Stimulated activated CD8-positive, alpha-beta memory T cell treated with anti-CD3 and anti-CD28 coated beads, Interleukin-15, amount 100 ng/mL, for 48 hours (primary cell): ENCODE measurements at places on chromosomes 11 and 22.

DNA sequence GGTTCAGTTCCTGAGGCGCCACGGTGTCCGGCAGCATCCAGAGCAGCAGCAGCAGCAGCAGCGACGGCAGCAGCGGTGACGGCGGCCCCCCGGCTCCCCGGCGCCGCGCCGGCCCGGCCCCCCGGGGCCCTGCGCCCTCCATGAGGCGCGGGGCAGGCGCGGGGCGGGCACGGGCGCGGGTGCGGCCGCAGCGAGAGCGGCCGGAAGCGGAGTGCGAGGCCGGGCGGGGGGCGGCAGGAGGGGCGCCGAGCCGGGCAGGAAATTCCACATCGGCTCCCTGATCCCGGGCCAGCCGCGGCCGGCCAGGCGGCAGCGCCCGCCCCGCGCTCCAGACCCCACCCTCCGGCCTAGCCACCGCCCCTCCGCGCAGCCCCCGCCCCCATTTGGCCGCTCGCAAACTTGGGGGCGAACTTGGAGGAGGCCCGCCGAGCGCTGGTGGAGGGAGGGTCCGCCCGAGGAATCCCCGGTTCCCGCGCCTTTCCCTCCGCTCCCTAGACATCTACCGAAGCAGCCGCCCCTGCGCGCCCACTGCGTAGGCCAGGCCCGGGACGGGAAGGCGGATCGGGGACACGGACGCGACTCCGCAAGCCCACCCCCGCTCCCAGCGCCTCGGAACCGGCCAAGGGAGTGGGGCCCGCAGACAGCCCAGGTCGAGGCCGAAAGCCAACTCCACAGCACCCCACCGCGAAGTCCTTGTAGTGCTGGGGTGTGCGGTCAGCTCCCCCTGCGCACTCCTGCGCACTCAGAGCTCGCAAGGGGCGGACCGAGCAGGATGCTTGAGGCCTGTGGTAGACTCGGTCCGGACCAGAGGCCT, at the start of gene SCARF2:
Gene SCARF2 (minus strand): TSS at position 213 of the 814 bp plus-strand sequence. CDS start 71 bp downstream, at position 142.
- DNase-seq, result no peak

- no peak for DNase-seq
Observed at GRCh38 chr22:44179989-44180705, 578 bp upstream of the PARVG start.

- no peak for DNase-seq
Observed at GRCh38 chr22:40408718-40409612, 38.6 kb downstream of the SGSM3 start.

GRCh38 chr22:39468487-39469325, 11.9 kb downstream of the MGAT3 start:
- no peak for DNase-seq

GRCh38 chr11:83174008-83174407, 17.1 kb downstream of the PCF11 start:
- DNase-seq, result no peak

DNA sequence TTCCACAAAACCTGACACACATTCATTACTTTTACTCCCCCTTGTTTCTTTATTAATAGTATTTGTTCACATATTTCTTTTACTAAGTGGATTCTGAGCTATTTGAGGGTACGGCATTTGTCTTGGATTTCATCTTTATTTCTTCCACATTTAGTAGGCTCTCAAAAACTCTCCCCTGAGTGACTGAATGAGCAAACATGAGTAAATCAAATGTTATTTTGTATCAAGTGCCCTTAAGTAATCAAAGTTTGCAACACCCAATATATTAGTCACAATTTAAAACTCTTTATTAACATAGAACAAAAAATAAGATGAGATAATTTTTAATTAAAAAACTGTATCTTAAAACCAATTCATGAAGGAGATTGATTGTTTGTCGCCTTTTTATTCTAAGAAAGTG, 1101.9 kb upstream of the TENM4 start:
- DNase-seq, result no peak

- no peak for DNase-seq
Observed at GRCh38 chr11:107951155-107951554, 22.9 kb downstream of the RAB39A start.
